ENCODE measurements at places on chromosomes 11 and 22.

GRCh38 chr22:27228771-27229170 is 571.4 kb downstream of the MIAT start:
- no peak for DNase-seq

DNA sequence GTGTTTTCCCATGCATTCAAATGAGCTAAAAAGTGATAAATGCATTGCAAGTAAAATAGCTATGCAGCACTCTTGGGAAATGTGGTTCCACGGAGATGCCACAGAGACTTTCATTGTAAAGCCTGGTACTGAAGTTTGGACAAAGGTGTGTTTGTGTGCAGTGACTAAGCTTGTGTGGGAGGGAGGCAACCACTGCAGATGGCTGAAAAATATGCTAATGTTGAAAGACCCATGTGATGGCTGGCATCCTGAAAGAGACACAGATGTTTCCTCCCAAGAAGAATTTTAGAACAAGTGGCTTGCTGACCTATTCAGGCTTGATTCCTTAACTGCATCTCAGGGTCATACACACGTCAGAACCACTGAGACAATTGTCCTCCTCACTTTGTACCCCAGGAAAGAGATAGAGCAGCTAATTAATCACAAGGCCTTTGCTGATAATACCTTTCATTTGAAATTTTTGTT is 73.8 kb downstream of the FAM76B start:
- DNase-seq, result no peak

GRCh38 chr11:81039916-81040524 is 1599.2 kb upstream of the TENM4 start:
- DNase-seq, result no peak

DNA sequence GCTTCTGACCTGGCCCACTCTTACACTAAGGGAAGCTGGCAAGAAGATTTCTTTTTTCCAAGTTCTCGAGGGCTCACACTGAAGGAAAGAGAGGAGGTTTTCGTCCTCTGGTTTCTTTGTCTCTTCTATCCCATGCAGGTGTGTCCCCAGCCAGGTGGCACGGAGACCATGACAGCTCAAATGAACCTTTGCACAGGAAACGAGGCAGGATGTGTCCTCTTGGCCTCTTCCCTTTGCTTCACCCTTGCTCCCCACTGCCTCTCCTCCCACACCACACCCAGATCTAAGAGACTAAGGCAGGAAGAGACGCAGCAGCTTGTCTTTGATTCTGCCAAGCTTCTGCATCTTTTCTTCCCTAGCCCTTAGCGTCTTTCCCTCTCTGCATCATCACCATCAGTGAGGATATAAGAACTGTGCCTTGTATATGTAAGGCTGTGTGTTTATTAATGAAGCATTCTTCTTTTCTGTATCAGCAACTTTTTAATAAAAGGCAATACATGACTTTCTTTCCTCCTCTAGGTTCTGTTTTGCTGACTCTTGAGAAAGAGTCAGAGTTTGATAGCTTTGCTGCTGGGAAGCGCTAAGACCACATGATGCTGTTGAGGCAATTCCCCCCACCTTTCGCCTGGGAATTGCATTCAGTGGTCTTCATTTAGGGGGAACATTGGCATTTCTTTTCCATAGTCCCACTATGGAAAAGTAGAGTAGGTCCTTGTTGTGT is 56.0 kb upstream of the PARVA start:
- no peak for DNase-seq

DNA sequence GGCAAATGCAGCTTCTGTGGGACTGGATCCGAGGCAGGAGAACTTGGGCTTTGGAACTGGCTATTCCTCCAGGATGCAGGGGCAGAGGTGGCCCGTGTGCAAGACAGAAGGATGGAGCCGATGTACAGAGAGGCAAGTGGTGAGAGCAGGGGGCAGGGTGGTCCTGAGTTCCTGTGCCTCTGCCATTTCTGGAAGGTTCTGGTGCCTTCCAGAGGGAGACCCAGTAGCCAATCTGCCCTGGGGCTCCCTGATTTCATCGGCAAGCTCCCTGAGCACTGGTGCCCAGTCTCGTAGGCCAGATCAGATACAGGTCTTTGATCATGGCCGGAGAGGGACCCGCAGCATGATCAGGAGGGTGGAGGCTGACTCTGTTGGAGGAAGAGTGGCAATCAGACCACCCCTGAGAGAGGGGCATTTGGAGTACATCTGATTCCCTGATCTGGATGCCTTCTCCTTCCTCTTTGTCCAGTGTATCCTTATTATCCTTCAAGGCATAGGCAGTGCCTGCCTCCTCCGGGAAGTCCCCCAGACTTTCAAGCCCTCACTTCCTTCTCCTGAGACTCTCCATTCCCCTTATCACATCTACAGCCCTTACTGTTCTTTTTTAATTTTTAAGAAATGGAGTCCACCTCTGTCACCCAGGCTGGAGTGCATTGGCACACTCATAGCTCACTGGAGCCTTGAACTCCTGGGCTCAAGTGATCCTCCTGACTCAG is 9.7 kb downstream of the MRGPRD start:
- no peak for DNase-seq

GRCh38 chr22:42726811-42727210 is 6.1 kb upstream of the A4GALT start:
- DNase-seq, result no peak

- no peak for DNase-seq
Measured at GRCh38 chr11:103384652-103385051, 275.4 kb downstream of the DYNC2H1 start.

- no peak for DNase-seq
Measured at GRCh38 chr11:5688482-5688881, 1.1 kb upstream of the TRIM22 start.

- DNase-seq, result peak; percentile 72
Measured at GRCh38 chr22:25202290-25202921, 2.7 kb downstream of the CRYBB3 start.

GRCh38 chr11:27041141-27041899 is 705 bp downstream of the BBOX1 start:
- DNase-seq, result no peak

GRCh38 chr11:126716456-126717083 is 284.0 kb downstream of the KIRREL3 start:
- peak; percentile 38 for DNase-seq

DNA sequence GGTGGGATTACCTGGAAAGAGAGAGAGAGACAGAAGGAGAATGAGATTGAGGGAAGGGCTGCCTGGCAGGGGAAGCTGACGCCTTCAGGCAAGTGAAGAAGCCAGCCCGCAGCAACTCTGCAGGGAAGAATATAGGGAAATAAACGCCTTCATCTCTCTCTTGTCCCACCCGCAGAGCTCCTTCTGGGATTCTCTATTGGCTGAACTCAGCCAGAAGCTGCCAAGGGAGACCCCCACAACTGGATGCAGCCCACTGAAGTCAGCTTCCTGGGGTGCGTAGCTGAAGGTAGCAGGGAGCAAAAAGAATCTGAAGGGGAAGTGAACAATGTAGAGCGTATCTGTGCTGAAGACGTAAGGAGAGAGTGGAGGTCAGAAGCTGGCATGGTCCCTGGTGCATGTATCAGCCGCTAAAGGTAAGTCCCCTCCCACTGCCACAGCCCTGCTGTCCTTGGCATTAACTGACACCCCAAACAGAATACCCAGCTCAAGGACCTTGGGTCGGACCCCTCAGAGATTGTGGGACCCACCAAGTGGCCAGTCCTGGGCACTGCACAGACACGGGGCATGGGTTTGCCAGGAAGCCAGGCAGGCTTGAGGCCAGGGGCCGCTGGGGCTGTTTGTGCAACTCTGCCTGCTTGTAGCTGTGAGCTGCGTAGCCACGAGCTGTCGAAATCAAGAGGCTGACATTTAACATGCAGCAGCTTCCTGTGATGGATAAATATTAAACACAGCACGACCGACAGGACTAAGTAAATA is 469.9 kb downstream of the MN1 start:
- DNase-seq, result peak; percentile 24

GRCh38 chr22:44596396-44597125 is 98.5 kb upstream of the RTL6 start:
- no peak for DNase-seq

- no peak for DNase-seq
Measured at GRCh38 chr11:78100676-78101472, 21.2 kb upstream of the NDUFC2 start.

DNA sequence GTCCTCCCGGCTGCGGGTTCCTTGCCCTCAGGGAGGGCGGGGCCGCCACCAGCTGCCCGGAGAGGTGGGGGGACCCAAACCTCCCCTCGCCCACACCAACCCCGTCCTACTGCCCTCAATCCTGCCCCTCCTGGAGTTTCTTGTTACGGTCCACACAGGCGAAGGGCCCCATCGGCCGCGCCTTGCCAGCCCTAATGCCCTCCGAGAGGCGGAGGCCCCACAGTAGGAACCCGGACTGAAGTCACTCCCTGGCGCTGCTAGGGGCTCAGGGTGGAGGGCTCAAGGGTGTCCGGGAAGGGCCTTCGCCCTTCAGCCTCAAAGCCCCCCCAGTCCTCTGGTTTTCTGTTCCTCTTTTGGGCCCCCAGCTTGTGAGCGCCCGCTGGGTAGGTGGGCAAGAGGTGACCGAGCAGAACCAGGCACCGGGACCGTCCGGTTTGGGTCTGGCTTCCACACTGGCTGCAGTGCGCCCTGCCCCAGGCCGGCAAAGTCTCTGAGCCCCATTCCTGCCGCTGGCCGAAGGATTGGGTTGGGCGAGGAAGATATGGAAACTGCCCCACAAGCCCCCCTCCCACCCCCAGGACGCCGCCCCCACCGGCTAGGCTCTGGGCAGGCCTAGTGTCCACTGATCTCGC is 24.5 kb downstream of the DUSP8 start:
- no peak for DNase-seq

GRCh38 chr11:85170184-85170583 is 457.0 kb downstream of the DLG2 start:
- DNase-seq, result no peak

DNA sequence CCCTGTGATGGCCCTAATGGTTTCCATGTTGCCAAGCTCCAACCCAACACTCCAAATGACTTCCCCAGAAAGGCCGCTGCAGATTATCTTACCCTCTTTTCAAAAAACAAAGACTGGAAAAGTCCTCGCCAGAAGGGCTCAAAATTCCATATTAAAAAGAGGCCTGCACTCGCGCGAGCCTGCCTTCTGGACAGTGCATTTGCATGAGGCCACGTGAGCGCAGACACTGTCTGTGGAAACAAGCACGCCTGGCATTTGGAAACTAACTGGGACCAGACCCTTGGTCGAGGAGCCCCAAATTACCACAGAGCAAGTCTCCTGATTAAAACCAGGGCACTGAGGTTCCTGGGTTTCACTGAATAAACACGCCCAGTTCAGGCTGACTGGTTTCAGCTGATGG is 42.9 kb downstream of the ABTB2 start:
- DNase-seq, result no peak

GRCh38 chr11:85682330-85683305 is 3.4 kb downstream of the CCDC89 start:
- DNase-seq, result peak; percentile 60

- DNase-seq, result no peak
Measured at GRCh38 chr11:77783025-77783424, 37.5 kb downstream of the RSF1 start.

DNA sequence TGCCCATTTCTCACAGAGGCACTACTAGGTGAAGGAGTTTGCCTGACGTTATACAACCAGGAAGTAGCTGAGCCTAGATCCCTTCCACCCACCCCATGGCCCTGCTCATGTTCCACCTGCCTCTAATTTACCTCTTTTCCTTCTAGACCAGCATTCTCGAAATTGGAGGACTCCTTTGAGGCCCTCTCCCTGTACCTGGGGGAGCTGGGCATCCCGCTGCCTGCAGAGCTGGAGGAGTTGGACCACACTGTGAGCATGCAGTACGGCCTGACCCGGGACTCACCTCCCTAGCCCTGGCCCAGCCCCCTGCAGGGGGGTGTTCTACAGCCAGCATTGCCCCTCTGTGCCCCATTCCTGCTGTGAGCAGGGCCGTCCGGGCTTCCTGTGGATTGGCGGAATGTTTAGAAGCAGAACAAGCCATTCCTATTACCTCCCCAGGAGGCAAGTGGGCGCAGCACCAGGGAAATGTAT is 14.1 kb downstream of the PIK3IP1 start:
- no peak for DNase-seq

GRCh38 chr22:29187831-29188230 is 17.9 kb upstream of the EMID1 start:
- DNase-seq, result no peak

DNA sequence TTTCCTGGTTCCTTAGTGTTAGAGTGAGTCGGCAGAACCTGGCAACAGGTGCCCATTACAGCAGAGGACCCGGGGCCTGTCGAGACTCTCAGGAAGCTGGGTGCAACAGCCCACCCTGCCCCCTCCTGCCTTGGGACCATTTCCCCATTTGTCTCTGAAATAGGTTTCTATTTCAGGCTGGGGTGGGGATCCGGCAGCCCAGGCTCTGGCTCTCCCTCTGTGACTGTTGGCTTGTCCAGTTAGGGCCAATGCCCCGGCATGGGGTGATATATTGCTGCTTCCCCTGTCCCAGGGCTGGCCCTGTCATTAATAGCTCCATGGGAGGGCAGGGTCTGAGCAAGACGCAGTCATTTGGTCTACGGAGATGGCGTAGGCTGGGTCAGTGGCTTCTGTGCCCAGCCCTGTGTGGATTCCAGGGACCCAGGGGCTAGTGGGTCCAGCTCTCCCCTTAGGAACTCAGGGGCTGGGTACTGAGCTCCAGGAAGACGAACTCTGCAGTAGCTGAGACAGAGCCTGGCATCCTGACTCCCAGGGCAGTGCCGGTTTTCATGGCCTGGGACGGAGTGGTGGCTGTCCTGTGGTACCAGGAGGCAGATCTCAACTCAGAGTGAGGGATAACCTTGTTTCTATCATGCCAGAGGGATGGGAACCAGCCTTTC is 2.7 kb downstream of the P2RY6 start:
- DNase-seq, result peak; percentile 67

DNA sequence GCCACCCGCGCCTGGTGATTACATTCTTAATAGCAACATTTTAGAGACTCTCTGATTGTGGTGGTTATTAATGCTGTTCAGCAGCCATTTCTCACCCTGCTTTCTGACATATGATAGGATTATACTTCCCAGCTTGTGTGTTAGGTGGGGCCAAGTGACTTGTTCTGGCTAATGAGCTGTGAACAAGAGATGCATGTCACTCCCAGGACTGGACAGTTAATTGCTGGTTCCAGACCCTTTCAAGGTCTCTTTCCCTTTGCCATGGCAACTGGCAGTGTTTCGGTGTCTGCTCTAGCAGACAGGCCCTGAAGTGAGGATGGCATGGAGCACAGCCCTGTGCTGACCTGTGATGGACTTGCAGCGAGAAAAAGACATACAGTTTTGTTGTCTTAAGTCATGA is 8.9 kb upstream of the PTPRJ start:
- DNase-seq, result no peak

- DNase-seq, result no peak
Measured at GRCh38 chr11:58003591-58003990, 20.1 kb upstream of the OR9Q1 start.

- peak; percentile 93 for DNase-seq
Measured at GRCh38 chr22:39254789-39255298, 10.1 kb upstream of the PDGFB start.
